HT1080 (cell line): ENCODE measurements at places on chromosomes 1 and 21. TPM values are rescaled to one million over a fixed set of nuclear protein-coding genes. Genes with fewer than 3 reads are reported as not detected.

Gene GNG12
- 115 and 144 TPM in 2 replicates for total RNA-seq

Gene NLRP3
- total RNA-seq, result 10.3 TPM in 2 replicates

Gene CTSS
- total RNA-seq, result 1.2 and 2.6 TPM in 2 replicates

DNA sequence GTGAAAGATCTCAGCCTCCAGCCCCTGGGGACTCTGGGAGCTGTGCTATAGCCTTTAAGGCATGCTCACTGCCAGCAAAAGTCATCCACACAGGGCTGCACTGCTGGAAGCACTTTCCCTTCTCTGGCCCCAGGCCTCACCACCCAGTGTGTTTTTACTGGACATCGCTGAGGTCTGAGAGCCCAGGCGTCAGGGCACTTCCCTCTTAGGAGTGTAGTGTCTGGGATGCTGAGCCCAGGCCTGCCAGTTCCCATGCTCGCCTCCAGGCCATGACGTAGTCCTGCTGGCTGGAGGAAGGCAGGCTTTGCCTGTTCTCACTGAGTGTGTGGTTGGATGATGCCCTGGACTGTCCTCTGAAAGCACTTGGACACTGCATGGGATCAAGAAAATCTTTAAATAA, 101.2 kb downstream of the GDAP2 start:
- no peak for DNase-seq

Gene OR2T12
- not detected in 2 replicates for total RNA-seq

DNA sequence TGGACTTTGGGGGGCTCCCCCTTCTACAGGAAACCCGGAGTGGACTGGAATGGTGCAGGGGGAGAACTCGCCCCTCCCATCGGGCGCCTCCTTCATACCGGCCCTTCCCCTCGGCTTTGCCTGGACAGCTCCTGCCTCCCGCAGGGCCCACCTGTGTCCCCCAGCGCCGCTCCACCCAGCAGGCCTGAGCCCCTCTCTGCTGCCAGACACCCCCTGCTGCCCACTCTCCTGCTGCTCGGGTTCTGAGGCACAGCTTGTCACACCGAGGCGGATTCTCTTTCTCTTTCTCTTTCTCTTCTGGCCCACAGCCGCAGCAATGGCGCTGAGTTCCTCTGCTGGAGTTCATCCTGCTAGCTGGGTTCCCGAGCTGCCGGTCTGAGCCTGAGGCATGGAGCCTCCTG, at the start of gene TNFRSF14:
Gene TNFRSF14 (plus strand): TSS at position 95 of the 401 bp plus-strand sequence. CDS start 294 bp downstream, at position 389.
- peak; percentile 51 for DNase-seq

Gene PSRC1
- 62.1 and 65.2 TPM in 2 replicates for total RNA-seq

- DNase-seq, result no peak
Observed at GRCh38 chr1:3049905-3050304, 19.1 kb upstream of the PRDM16 start.

DNA sequence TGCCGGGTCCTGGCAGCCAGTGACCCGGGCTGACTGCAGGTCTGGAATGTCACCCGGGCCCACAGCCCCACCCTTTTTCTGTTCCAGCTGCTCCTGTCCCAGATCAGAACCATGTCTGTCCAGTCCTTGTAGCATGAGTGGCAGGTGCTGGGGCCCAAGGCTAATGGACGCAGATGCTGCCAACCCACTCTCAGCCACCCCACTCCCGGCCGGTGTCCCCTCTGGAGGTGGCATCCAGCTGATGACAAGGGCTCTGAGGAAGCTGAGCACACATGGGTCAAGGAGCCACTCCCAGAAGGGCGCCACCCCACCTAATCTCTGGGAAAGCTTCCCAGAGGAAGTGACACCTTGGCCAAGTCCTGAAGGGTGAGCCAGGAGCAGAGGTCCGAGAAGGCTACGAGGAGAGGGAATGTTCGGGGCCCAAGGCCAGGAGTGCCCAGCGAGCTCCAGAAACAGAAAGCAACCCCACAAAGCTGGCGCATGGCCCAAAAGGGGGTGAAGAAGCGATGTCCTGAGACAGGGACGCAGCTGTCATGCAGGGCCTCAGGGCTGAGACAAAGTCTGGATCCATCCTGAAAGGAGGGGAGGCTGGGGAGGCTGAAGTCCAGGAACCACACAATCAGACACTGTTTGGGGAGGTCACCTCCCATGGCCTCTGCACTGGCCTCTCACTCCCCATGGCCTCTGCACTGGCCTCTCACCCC, 39.5 kb downstream of the ACOT7 start:
- DNase-seq, result no peak

- peak; percentile 81 for DNase-seq
Observed at GRCh38 chr1:12618965-12619791, 1.2 kb upstream of the DHRS3 start.

- no peak for DNase-seq
Observed at GRCh38 chr1:111556325-111557037, 53.0 kb upstream of the ADORA3 start.

DNA sequence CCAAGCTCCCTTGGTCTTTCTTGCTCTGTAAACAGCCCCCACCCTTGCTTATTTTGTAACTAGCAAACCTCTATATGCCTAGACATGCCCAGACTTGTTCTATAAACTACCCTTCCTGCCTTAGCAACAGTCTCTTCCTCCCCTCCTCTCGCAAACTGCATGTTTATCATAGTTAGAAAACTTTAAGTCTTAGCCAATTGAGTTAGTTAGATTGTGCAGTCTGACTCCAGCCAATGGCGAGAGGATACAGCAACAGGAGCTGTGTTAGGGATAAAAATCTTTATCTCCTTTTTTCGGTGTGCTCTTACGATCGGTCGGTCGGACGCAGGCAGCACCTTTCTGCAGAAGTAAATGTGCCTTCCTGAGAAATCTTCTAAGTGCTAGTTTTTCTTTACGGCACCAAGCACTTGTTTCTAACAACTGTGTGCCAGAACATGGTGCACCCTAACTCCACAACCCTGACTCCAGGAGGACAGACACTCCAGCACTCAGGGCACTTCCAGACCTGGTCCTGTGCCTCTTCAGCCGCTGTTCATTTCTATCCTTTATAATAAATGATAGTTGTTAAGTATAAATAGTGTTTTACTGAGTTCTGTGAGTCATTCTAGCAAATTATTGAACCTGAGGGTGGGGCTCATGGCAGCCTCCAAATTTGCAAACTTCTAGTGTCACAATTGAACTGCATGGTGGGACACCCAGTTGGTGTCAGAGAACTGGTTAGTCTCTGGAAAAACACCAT, 25.7 kb upstream of the GNG4 start:
- DNase-seq, result peak; percentile 11

DNA sequence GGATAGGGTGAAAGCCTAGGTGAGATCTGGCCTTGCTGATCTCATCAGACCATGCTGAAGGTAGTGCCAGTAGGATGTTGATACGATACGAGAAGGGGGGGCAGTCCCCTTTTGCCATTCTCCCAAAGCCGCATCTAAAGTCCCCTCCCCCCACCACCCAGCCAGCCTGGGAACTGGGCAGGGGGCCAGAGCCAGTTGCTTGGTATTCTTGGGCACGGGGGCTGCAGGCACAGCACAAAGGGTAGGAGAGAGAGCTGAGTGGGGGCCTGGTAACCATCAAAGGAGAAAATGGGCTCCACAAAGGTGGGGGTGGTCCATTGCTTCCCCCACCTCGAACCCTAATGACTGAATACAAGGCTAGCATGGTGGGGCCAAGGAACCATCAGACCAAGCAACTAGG, 5.4 kb downstream of the PEA15 start:
- DNase-seq, result no peak

DNA sequence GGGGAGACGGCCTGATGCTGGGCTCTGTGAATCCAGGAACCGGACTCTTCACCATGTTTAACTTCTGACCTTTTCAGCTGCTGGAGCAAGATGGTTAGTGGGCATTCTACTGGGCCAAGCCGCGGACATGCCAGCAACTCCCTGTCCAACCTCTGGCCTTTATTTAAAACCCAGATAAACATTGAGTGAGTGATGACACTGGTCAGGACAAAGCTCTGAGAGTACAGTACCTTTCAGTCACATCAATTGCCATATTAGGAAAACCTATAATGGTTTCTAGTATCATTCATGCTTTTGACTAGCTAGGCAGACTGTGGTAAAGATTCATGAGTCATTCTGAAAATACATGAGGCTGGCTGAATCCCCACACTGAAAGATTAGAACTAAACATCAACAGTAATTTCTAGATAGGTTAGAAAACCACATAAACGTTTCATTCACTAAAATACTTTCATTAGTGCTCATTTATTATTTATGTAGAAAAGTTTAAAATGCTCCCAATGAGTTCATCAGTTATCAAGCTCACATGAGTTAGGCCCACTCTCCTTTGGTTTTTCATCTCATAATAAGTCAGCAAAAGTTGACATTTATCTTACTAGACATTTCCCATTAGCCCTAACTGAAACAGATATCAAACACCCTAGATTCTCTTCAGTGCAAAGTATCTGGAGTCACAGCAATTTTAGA, 7.1 kb upstream of the ACTA1 start:
- peak; percentile 78 for DNase-seq

DNA sequence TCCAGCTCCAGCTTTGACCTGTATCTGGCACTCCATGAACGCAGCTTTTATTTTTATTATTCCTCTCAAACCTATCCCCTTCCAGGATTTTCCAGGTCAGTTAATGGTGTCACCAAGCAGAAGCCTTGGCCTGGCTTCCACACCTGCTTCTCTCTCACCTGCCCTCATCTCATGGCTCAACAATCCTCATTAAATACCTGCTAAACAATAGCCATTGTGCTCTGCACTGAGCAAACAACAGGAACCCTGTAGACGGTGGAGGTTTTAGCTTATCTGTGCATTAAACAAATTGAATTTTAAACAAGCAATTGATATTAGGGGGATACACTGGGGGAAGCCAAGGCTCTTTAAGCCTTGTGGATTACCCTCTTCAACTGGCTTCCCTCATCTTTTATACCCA, 15.3 kb downstream of the PYCR2 start:
- no peak for DNase-seq

DNA sequence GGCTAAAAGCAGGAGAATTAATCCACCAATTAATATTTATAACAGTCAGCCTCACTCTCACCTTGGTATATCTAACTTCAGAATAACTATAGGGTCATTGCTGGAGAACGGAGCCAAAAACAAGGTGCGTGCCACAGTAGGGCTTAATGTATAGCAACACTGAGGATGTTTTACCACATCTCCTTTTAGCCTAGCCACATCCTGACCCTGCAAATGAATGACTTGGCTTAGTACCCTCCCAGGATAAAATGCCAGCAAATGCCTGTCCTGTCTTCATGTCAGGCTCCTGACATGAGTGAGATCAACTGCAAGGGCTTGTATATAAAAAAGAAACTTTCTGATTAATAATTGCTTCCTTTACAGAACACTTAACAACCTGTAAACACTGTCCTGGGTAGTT, 2.7 kb upstream of the CDC42BPA start:
- DNase-seq, result no peak

DNA sequence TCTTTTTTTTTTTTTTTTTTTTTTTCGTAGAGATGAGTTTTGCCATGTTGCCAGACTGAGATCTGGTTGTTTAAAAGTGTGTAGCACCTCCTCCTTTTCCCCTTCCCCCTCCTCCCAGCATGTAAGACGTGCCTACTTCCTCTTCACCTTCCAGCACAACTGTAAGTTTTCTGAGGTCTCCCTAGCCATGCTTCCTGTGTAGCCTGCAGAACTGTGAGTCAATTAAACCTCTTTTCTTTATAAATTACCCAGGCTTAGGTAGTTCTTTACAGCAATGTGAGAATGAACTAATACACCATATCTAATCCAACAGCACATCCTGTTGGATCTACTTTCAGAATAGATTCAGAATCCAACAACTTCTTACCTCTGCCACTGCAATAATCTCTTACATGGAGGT, 111.1 kb downstream of the CLIC6 start:
- DNase-seq, result no peak

Gene SEC16B
- total RNA-seq, result 0.59 and 1.5 TPM in 2 replicates

- DNase-seq, result no peak
Observed at GRCh38 chr1:167996266-167996665, 59.4 kb upstream of the MPC2 start.

DNA sequence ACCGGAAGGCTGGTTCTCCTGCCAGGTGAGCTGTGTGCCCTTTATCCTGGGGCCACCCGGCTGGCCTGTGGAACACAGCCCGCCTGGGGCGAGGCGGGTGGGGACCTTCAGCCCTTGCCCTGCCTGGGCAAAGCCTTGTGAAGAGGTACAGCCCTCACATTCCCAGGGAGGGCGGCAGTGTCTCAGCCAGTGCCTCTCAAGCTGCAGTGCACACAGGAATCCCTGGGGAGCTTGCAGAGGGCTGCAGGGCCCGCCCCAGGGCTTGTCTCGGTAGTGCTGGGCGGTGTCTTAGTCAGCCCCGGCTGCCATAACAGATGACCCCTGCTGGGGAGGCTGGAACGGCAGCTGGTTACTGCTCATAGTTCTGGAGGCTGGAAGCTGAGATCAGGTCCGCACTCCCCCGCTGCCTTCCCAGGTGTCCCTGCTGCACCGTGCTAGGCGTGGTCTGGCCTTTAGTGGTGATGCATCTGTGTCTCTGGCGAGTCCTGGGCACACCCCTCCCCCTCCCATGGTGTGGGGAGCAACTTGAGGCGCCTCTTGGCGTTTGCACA, 12.6 kb downstream of the DFFB start:
- no peak for DNase-seq

DNA sequence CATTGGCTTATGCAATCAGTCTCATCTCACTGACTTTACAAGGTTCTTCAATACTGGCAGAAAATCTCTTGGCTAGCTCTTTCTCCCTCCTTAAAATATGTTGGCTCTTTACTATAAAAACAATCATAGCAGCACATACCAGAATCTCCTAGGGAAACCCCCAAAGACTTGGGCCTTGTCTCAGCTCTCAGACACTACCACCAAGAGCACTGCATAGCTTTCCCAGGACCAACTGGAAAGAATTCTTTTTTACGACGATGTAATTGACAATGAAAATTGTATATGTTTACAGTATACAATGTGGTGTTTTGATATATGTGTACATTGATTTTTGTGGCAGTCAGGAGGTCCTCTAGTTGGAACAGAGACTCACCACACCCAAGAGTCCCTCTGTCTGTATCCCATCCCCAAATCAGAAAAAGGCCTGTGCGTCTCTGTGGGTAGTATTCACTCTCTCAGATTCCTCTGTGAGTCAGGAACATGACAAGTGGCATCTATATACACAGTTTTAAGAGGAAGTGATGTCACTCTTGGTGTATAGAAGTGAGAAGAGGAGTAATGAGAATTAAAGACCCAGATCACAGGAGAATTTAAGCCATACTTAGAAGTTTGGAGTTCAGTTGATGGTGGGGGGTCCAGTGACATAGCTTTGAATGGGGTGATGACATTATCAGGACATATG, 21.1 kb downstream of the SMAP2 start:
- no peak for DNase-seq

DNA sequence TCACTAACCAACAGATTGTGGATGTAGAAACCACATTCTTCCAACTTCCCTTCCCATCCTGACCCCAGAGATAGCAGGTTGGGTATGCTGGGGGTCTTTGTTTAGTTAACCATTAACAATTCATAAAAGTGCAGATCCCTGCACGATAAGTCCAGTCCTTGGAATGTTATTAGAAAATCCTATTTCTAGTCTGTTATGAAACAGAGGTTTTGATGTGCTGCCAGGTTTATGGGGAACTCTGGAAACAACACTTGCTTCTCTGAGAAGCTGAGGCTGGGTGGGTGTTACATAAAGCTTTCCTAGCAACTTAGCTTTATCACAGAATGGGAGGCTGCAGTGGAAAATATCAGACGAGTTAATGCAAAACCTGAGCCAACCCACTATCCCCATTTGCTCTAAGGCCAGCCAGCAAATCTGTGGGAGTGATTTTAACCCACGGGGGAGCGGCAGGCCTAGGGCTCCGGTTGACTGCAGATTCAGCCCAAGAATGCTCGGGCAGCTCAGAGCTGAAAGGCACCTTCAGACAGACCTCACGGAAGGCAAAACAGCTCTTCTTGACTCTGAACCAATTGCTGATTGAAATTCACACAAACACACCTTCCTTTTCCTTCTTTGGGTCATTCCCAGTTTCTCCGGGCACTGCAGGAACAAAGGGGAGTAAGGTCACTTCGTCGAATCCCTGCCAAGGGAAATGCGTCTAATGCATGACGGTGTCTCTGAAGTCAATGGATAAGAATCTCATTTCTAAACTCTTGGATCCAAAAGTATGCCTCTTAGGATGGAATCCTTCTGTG, 111.7 kb upstream of the IRF2BP2 start:
- DNase-seq, result no peak
